ENCODE measurements at places on chromosomes 4 and X.

- DNase-seq: no peak
Measured at GRCh38 chr4:114479595-114479994, 119.0 kb upstream of the UGT8 start.

DNA sequence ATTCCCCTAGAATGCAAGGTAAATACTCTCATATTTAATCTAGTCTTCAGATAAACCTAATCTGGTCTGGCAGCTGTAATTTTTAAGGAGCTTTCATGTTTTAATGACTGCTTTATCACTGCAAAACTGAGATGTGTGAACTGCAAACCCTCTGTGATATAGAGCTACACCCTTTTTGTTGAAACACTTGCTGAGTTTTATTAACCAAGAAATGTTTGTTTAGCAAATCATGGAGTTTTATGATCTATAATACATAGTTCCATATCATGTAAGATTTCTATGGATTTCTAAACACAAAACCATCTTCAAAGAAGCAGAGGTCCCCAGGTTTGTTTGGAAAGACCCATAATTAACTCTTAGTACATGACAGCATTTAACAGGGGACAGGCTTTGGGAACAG is 126.4 kb downstream of the BTC start:
- DNase-seq: no peak

- peak; percentile 73 for DNase-seq
Measured at GRCh38 chr4:14916554-14917297, 85.6 kb upstream of the CPEB2 start.

GRCh38 chrX:123223859-123224258 is 39.8 kb downstream of the GRIA3 start:
- no peak for DNase-seq

GRCh38 chrX:48509245-48509590 is 426 bp downstream of the PORCN start:
- DNase-seq: no peak

DNA sequence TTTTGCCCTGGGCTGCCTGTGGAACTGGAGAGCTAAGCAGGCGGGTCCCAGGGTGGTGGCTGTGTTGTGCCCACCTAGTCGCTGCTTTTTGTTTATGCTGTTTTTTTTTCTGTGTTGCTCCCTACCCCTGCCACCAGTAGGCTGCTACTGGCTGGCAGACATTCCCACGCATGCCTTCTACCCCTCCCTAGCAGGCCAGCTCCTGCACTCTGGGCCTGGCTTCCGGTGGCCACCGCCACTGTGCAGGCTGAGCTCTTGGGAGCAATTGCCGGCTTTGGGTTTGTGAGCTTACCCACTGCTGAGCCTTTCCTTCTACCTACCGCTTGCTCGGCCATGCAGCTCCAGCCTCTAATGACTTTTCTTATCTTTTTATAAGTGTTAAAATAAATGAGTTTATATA is 57.6 kb downstream of the RBM46 start:
- no peak for DNase-seq

- DNase-seq: no peak
Measured at GRCh38 chr4:175776217-175776616, 35.8 kb downstream of the GPM6A start.

Measured in HFFc6 (cell line).